Stimulated activated CD4-positive, alpha-beta T cell treated with anti-CD3 and anti-CD28 coated beads, Interleukin-4, amount 100 ng/mL, for 1 hour (primary cell): ENCODE measurements at places on chromosomes 11 and 22.
A peak's percentile ranks its signal among the peaks of the same experiment; 100 is the strongest.

- no peak for DNase-seq
Measured at GRCh38 chr11:83709434-83709833, 423.3 kb upstream of the CCDC90B start.

- DNase-seq = peak; percentile 20
Measured at GRCh38 chr11:61791737-61792309, 576 bp downstream of the TMEM258 start.

- peak; percentile 11 for DNase-seq
Measured at GRCh38 chr11:6703247-6704063, 20.3 kb upstream of the MRPL17 start.

- DNase-seq = no peak
Measured at GRCh38 chr11:19079643-19080440, 19.3 kb upstream of the MRGPRX2 start.

DNA sequence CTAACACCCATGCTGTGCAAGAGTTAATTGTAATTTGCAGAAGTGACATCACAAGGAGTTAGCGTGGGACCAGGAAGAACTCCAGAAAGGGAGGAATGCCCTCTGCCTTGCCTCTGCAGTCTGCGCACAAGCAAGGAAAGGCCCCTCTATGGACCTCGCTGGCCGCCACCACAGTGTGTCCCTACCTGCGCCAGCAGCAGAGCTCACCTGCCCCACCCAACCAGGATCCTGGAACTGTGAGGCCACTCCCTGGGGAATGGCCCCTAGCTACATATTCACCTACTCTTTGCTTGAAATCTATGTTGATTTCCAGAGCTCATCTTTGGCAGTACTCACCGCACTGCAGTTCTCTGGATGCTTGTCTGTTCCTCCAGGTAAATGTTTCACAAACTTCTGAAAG, 72.0 kb upstream of the MTNR1B start:
- no peak for DNase-seq

DNA sequence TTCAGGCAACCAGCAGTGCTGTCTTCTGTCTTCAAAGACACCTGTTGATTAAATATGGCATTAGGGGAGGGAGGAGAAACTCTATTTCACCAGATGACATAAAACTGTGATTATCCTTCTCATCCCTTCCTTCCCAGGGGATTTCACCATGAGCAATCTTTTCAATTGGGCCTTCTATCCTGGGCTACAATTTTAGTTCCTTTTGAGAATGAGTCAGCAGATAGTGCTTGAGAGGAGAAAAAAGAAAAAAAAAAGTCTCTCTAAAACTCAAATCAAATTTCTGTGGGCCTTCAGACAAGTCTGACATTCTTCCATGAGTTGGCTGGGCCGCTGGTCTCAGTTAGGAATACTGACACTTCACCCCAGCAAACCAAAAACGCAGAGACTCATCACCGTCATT, 7.2 kb downstream of the FLI1 start:
- no peak for DNase-seq

- no peak for DNase-seq
Measured at GRCh38 chr11:115202074-115202473, 302.1 kb downstream of the CADM1 start.

DNA sequence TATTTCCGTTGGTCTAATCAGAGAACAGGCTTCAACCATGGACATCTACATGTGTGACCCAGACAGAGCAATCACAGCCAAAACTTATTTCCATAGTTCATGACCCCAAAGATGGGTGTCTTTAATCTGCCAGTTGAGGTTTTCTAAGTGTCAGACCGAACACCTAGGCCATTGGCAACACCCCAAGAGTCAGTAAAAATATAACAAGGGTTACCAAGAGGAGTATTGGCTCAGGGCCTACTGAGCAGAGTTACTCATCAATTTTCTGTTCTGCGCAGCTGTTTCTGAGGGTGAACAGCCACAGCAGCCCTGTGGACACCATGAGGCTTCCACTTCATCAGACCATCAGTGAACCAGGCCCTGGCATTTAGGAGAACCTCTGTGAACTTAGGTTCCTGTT, 18.8 kb downstream of the GUCD1 start:
- no peak for DNase-seq

DNA sequence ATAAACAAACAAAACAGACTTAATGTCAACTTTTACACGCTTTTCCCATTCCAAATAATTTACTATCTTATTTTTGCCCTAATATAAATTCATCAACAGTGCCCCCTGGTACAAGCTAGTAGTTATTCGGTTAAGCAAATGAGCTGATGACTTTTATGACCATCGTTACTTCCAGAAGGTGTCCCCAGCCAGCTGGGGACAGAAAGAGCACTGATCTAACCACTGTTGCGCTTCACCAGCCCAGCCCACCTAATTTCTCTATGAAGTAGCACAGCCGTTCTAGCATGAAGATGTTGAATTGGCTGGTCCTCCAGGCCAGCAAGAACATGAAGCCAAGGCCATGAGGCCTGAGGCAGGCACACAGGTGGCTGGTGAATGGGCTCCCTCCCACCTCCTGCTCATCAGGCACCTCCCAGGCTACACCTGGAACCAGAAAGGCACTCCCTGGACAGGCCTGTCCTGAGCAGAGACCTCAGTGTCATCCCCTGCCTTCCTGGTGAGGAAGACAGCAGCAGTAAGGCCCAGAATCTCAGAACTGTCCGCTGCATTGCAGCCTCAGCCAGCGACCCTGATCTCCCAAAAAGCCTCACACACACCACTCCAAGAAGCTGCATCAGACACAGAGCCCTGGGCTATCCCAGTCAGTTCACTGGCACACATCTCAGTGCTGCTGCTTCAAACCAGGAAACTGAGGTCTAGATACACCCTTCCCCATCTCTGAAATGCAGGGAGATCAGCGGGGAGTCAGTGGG, 12.9 kb downstream of the GNB1L start:
- DNase-seq = no peak

GRCh38 chr11:130192845-130193267, 33.3 kb downstream of the ST14 start:
- DNase-seq = no peak

GRCh38 chr11:61065955-61066638, 36.2 kb upstream of the CD5 start:
- peak; percentile 52 for DNase-seq

DNA sequence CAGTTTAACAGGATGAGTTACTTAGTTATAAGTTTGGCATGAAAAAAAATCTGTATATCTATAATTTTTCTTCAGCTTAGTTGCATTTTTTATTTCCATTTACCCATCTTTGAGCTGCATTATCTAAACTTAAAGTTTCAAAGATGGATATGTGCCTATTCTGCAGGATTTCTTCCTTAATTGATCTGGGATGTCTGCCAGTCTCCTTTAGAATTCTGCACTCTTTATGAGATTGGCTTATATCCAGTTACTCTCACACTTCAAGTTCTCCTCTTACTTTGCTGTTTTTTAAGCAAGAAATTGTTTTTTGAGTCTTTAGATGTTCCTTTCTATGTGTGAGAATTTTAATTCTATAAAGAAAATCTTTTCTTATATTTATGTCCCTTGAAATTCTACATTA, 5.1 kb upstream of the PDGFD start:
- no peak for DNase-seq

GRCh38 chr22:19637408-19638281, 76.7 kb upstream of the SEPTIN5 start:
- DNase-seq = no peak

- DNase-seq = no peak
Measured at GRCh38 chr22:44002324-44002723, 21.8 kb upstream of the PARVB start.

DNA sequence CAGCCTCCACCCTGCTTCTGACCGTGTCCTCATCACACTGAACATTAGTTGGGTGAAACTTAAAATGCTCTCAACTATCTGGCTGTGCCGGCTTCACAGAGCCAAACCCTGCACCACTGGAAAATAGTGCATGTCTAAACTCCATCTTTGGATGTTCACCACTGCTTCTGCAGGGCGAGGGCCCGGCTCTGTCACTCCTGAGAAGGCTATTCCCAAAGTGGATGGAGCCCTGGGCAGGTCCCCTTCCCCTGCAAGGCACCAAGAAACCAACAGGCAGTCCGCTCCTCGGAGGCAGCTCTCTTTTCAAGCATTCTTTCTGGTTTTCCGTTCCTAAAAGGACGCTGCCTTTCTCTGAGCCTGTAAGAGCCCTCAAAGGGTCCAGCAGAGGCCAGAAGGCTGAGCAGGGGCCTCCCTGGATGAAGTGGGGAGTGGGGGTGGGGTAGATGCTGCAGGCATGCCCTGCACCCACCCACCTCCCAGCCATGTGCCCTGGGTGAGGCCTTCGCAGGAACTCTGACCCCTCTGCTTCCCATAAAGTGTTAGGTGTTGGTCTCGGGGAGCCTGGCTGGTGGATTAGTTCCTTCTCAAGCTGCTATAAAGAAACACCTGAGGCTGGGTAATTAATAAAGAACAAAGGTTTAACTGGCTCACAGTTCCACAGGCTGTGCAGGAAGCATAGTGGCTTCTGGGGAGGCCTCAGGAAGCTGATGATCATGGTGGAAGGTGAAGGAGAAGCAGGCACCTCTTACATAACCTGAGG, 23.3 kb downstream of the LINC01488 start:
- DNase-seq = no peak

- no peak for DNase-seq
Measured at GRCh38 chr22:41713004-41713403, 13.7 kb downstream of the MEI1 start.

GRCh38 chr11:110829873-110830272, 117.6 kb upstream of the ARHGAP20 start:
- DNase-seq = no peak

GRCh38 chr11:103076361-103076760, 15.6 kb downstream of the DCUN1D5 start:
- no peak for DNase-seq

DNA sequence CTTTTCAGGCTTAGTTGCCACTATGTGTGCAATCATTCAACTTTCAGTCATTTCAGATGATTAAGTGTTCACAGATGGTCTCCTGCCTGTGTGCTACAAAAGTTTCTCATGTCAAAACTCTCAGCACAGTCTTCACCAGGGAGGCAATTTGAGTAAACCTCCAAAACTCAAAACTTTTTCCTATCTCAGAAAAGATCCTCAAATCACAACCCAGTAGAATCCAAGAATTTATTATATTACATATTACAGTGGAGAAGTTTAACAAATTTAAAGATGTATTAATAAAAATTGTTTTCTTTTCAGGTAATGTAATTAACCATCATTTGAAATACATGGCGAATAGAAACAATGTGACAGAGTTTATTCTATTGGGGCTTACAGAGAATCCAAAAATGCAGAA, at the start of gene OR4C13:
Gene OR4C13, plus strand, starts transcription at position 301 of the 400 bp plus-strand sequence. Its CDS starts 32 bp downstream, at position 333.
- DNase-seq = no peak

- DNase-seq = no peak
Measured at GRCh38 chr11:88536616-88537265, 199.2 kb upstream of the CTSC start.

- peak; percentile 59 for DNase-seq
Measured at GRCh38 chr22:20268279-20269012, at the start of gene RTN4R. TSS of gene RTN4R (minus strand) at chr22:20268318. CDS start at chr22:20268092, 226 bp downstream.

DNA sequence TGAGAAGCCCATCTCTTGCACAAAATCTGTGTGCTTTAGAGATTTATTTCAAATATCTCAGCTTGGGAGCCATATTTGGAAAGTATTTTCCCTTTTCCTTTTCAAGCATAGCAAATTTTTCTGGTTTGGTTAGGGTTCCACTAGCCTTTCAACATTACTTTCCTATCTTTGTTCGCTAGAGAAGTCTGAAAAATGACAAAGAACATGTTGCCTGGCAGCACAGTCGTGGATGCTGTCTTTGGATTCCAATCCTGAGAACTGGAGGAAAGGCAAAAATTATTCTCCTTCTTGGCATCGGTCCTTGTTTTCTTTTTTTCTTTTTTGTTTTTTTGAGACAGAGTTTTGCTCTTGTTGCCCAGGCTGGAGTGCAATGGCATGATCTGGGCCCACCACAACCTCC, 6.9 kb upstream of the MTCH2 start:
- DNase-seq = no peak

- no peak for DNase-seq
Measured at GRCh38 chr11:132714859-132715440, 817.4 kb downstream of the OPCML start.

DNA sequence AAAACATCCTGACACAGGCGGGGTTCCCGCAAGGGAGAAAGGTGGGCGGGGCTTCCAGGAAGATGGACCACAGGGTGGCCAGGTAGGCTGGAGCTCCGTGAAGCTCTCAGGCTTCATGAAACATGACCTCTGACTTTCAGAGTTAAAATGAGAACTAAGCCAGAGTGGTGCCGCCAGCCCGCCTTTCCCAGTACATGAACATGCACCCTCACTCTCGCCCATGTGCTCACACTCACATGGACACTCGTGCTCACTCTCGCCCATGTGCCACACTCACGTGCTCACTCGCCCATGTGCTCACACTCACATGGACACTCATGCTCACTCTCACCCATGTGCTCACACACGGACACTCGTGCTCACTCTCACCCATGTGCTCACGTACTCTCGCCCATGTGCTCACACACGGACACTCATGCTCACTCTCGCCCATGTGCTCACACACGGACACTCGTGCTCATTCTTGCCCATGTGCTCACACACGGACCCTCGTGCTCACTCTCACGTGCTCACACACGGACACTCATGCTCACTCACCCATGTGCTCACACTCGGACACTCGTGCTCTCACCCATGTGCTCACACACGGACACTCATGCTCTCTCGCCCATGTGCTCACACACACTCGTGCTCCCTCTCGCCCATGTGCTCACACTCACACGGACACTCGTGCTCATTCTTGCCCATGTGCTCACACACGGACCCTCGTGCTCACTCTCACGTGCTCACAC, 10.0 kb downstream of the RNH1 start:
- no peak for DNase-seq
